ENCODE measurements at places on chromosomes 13 and 19.
A peak's percentile ranks its signal among the peaks of the same experiment; 100 is the strongest.

DNA sequence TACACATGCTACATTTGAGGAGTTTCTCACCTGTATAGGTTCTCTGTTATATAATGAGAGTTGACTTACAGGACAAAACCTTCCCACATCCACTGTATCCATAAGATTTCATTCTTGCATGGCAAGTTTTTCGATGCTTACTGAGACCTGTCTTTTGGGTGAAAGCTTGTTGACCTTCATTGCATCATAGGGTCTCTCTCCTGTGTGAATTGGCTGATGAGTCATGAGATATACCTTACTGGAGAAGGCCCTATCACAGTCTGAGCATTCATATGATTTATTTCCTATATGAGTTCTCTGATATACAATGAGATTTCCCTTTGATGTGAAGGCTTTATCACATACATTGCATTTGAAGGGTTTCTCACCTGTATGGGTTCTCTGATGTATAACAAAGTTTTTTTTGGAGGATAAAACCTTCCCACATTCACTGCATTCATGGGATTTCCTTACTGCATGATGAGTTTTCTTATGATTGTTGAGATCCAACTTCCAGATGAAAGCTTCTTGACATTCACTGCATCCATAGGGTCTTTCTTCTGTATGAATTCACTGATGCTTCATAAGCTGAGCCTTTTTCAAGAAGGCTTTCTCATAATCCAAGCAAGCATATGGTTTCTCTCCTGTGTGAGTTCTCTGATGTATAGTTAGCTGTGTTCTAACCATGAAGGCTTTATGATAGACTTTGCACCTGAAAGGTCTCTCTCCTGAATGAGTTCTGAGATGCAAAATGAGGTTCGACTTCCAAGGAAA lies 25.7 kb downstream of the ZNF577 start:
- H3K4me3 ChIP-seq = no peak overlapping the region
- no peak for DNase-seq
- no peaks in the 10 kb centered on the region for H3K27me3 ChIP-seq
- no peaks in the 10 kb centered on the region for H3K4me1 ChIP-seq
- H3K27ac ChIP-seq = no peak overlapping the region
- peaks cover 27% of the 10 kb centered on the region for H3K36me3 ChIP-seq

DNA sequence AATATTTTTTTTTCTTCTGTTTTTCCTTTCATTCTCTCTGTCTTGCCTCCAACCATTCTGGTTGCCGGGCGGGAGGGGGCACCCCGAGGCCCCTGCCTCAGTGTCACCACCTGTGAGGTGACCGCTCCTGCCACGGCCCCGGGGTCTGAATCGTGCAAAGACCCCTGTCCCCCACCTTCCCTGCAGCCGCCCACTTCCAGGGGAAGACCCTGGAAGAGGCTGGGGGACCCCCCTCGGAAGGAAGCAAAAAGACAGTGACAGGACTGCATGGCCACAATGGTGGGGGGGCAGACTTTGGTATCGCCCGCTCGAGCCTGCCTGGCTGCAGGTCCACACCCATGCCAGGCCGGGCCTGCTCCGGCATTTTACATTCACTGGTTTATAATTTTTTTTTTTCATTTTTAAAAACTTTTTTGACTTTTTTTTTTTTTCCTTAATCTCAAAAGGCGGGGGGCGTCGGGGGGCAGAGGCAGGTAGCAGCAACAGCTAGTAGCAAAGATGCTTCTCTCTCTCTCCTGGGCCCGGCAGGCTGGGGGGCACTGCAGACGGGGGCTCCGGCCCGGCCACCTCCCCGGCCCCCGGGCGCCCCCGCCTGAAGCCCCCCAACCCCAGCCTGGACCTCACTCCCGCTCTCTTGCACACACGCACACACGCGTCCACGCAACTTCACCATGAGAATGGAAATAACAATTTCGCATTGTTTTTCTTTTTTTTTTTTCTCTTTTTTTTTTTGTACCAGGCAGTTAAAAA lies 22.6 kb downstream of the ZBTB7A start:
- H3K27me3 ChIP-seq = no peaks in the 10 kb centered on the region
- H3K27ac ChIP-seq = no peak overlapping the region
- H3K36me3 ChIP-seq = peaks cover 23% of the 10 kb centered on the region
- H3K4me1 ChIP-seq = peaks cover 8% of the 10 kb centered on the region
- H3K4me3 ChIP-seq = no peak overlapping the region

GRCh38 chr13:50599046-50599445 lies 244.4 kb downstream of the DLEU7 start:
- H3K4me1 ChIP-seq = peaks cover 30% of the 10 kb centered on the region
- DNase-seq = no peak
- H3K4me3 ChIP-seq = no peak overlapping the region
- H3K36me3 ChIP-seq = no peaks in the 10 kb centered on the region
- no peak overlapping the region for H3K27ac ChIP-seq

DNA sequence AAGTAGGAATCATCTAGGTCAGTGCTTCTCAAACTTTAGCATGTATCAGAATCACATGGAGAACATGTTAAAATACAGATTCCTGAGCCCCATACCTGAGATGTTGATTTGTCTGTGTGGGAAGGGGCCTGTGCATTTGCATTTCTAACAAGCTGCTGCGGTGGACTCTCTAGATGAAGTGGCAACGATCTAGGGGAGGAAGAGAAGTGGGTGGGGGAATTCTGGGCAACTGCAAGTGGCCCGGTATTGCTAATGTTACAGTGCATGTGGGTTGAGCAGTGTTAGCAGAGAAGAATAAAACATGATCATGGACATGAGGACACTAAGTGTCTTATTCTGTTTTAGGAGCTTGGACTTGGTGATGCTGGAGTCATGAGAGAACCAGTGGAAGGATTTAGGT lies 329.0 kb downstream of the OLFM4 start:
- no peak for DNase-seq
- no peaks in the 10 kb centered on the region for H3K4me1 ChIP-seq
- no peaks in the 10 kb centered on the region for H3K36me3 ChIP-seq
- no peaks in the 10 kb centered on the region for H3K27me3 ChIP-seq
- H3K4me3 ChIP-seq = no peak overlapping the region

DNA sequence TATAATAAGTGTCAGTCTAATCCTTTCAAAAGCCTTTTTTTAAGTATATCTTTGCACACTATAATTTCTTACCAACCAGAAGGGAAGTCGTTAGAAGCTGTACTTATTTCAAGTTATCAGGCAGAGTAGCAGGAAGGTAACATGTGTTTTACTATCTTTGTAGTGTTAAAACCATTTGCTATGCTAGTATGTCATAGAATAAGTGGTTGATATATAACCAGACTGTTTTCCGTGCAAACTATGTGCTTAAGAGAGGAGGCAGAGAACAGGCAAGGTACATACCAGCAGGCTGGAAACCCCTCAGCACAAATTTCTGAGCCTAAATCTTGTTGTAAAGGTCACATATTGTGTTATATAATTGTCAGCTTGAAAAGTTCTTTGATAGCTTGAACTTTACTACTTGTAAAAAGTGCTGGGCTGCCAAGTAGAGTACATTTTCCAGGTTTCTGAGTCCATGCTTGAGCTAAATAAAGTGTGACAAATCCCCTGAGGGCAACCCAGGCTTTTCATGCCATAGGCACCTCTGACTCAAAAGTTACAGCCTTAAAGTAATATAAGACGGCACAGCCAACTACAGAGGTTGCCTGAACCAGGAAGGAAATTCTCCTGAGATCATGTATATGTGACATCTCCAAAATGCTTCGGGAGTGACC lies 1297.4 kb downstream of the PCDH9 start:
- no peak overlapping the region for H3K4me3 ChIP-seq
- H3K27ac ChIP-seq = no peak overlapping the region
- H3K27me3 ChIP-seq = no peaks in the 10 kb centered on the region
- DNase-seq = no peak
- H3K4me1 ChIP-seq = no peaks in the 10 kb centered on the region

- no peak overlapping the region for H3K27ac ChIP-seq
- peaks cover 7% of the 10 kb centered on the region for H3K27me3 ChIP-seq
Measured at GRCh38 chr13:45042539-45042938, 53.2 kb downstream of the GPALPP1 start.

- H3K27me3 ChIP-seq = no peaks in the 10 kb centered on the region
- no peak overlapping the region for H3K27ac ChIP-seq
- DNase-seq = no peak
- H3K4me3 ChIP-seq = no peak overlapping the region
- no peaks in the 10 kb centered on the region for H3K4me1 ChIP-seq
- H3K36me3 ChIP-seq = peaks cover 17% of the 10 kb centered on the region
Measured at GRCh38 chr13:60463787-60464186, 66.8 kb downstream of the TDRD3 start.

GRCh38 chr13:36432106-36432544 lies at the start of gene CCNA1:
Gene CCNA1, plus strand, starts transcription at chr13:36432495. Its CDS starts 562 bp downstream, at chr13:36433057.
- DNase-seq = peak; percentile 46
- H3K36me3 ChIP-seq = no peaks in the 10 kb centered on the region
- peaks cover 52% of the 10 kb centered on the region for H3K27me3 ChIP-seq
- peak within 1 kb of the TSS; percentile 66 for H3K4me3 ChIP-seq

GRCh38 chr19:3365836-3366752 lies at the start of gene NFIC:
Gene NFIC, plus strand, starts transcription at chr19:3366583. Its CDS starts 54 bp downstream, at chr19:3366637.
- peaks cover 32% of the 10 kb centered on the region for H3K4me1 ChIP-seq
- peak; percentile 38 for DNase-seq
- H3K27me3 ChIP-seq = peaks cover 18% of the 10 kb centered on the region
- peak within 1 kb of the TSS; percentile 50 for H3K4me3 ChIP-seq

DNA sequence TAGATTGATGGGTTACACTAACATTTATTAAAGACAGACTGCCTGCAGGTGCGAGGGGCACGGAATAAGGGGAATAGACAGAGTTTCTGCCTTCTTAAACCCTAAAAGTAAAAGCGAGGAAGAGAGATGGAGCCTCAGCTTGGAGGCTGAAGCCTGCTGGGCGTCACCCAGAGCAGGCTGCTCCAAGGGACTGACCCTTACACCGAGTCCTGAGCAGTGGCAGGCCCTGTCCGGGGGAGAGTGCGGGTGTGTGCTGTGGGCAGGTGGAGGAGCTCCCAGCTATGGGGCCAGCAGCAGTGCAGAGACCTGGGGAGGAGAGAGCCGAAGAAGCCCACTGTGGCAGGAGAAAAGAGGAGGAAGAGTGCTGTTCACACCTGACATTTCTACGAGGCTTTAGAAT lies 86.4 kb downstream of the SOX1 start:
- H3K4me1 ChIP-seq = no peaks in the 10 kb centered on the region
- no peak overlapping the region for H3K4me3 ChIP-seq
- no peak for DNase-seq
- H3K36me3 ChIP-seq = no peaks in the 10 kb centered on the region
- H3K27me3 ChIP-seq = no peaks in the 10 kb centered on the region

DNA sequence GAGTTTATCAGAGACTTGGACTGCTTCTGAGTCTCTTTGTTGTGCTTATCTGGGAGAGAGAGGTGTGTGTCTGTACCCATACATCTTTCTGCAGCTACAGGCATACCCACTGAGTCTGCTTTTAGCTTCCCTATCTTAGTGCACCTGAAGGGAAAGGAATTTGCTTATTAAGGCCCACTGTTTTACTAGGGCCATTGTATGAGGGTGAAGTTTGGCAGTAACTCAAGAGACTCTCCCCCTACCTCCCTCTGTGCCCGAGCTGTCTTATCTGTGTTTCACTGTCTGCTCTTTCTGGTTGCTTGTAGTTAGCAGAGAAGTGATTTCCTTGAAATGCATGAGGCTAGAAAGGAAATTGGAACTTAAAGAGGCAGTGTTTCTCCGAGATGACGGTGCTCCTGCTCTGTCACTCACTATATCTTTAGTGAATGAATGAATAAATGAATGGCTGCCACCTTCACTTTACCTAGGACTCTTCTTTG lies 678 bp upstream of the CD33 start:
- peak overlapping the region; percentile 54 for H3K27ac ChIP-seq
- peak overlapping the region; percentile 9 for H3K4me3 ChIP-seq
- H3K4me1 ChIP-seq = peaks cover 31% of the 10 kb centered on the region

DNA sequence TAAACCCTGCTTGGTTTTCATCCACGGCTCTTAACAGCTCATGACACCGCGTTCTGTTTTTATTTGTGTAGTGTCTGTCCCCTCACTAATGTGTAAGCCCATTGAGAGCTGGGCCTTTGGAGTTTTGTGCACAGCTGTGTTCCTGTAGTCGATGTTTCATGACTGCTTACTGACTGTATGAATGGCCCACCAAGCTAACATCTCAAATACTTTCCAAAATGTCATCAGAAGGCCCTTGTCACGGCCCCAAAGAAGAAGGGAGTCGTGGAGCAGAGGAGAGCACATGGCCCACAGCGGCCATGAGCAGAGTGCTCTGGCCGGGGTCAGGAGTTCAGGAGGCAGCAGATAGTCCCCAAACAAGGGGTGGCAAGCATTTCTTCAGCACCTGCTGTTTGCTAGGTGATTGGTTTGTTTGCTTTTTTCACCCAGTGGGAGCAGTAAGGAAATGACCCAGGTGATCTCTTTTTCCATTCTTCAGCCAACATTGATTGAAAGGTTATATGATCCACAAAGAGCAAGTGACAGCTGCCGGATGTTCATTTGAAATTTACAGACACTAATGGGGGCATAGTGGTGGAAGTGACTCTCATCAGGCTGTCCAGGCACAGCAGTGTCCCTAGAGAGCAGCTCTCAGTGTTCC lies 315.2 kb downstream of the ATP8A2 start:
- no peak for DNase-seq
- no peaks in the 10 kb centered on the region for H3K4me1 ChIP-seq
- peaks cover 5% of the 10 kb centered on the region for H3K27me3 ChIP-seq
- H3K36me3 ChIP-seq = no peaks in the 10 kb centered on the region
- no peak overlapping the region for H3K27ac ChIP-seq
- H3K4me3 ChIP-seq = no peak overlapping the region

- no peaks in the 10 kb centered on the region for H3K4me1 ChIP-seq
- no peaks in the 10 kb centered on the region for H3K27me3 ChIP-seq
- no peak overlapping the region for H3K27ac ChIP-seq
- DNase-seq = no peak
- H3K36me3 ChIP-seq = no peaks in the 10 kb centered on the region
Measured at GRCh38 chr13:106036870-106037269, 498.6 kb downstream of the EFNB2 start.

DNA sequence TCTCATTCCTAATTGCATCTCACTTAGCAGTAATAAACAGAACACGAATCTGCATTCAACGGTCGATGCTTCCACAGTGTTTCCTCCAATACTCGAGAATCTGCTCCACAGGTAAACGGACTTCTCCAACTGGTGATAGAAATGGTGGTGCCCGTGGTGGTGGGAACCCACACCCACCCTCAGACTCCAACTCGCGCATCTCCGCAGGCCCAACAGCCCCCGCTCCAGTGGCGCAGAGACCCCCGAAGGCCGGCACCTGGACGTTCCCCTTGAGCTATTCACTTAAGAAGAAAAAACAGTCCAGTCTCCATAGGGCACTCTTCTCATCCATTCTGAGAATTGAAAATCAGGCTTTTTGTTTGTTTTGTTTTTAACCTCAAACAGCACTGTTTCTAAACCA lies 13.8 kb upstream of the RASA3 start:
- H3K27ac ChIP-seq = no peak overlapping the region
- H3K27me3 ChIP-seq = peaks cover 24% of the 10 kb centered on the region
- H3K4me3 ChIP-seq = no peak overlapping the region
- no peaks in the 10 kb centered on the region for H3K36me3 ChIP-seq
- no peak for DNase-seq
- peaks cover 63% of the 10 kb centered on the region for H3K4me1 ChIP-seq

All from activated CD8-positive, alpha-beta T cell treated with anti-CD3 and anti-CD28 coated beads, Interleukin-2, amount 10 ng/mL, durations not matched to agents 7 days and 5 days (primary cell).